ENCODE measurements at places on chromosomes 1 and 21. TPM values are rescaled to one million over a fixed set of nuclear protein-coding genes. Genes with fewer than 3 reads are reported as not detected.

The FCRL2 gene
- not detected for total RNA-seq

- peak; percentile 63 for DNase-seq
Observed at GRCh38 chr1:14441302-14441741, 157.2 kb upstream of the KAZN start.

The MYBPH gene
- total RNA-seq, result not detected

DNA sequence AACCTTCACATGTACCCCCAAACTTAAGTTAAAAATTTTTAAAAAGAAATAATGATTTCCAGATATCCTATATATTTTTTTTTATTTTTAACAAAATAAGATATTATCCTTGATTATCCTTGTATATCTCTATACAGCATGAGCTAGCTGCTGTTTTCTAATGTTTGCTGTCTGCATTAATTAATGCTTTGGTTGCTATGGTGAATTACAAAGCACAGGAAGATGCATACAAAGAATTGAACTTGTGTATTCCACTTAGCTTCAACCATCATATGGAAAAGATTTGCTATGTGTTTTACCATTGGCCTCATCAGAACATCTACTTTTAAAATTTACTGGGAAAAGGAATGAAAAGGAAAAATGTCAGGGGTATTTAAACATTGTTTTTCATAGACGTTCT lies 35.4 kb downstream of the VPS45 start:
- peak; percentile 49 for DNase-seq

DNA sequence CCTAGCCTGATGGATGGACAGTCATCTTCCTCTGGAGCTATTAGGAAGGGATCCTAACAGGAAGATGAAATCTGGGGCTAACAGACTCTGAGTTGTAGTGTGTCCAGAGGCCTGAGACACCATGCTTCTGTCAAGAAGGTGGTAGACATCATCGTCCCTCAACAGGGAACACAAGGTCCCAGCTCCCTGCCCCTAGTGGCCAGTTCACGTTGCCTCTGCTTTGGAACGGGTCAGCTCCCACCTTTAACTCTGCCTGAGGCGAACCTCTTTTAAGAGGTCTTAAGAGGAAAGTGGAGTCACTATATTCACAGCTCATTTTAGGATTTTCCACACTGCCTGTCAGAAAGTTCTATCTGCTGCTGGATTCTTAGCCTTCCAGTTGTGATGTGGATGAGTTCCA lies 28.3 kb downstream of the LRRC71 start:
- no peak for DNase-seq

DNA sequence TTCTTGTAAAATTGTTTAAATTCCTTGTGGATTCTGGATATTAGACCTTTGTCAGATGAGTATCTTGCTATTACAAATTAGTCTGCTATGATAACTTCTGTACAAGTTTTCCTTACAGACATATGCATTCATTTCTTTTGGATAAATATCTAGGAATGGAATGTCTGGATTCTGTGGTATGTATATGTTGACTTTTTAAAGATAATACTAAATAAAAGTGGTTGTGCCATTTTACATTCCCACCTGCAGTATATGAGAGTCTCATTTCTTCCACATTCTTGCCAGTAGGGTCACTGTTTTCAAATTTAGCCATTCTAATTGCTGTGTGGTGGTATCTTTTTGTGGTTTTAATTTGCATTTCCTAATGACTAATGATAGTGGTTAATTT lies 53.9 kb downstream of the SYDE2 start:
- no peak for DNase-seq

- DNase-seq, result no peak
Observed at GRCh38 chr1:27116697-27117096, 38.2 kb downstream of the SLC9A1 start.

GRCh38 chr1:78045926-78046778 lies at the start of gene GIPC2:
TSS of gene GIPC2 (plus strand) at chr1:78045966. CDS start at chr1:78046095, 129 bp downstream.
- peak; percentile 10 for DNase-seq

GRCh38 chr1:169753549-169753948 lies 19.7 kb upstream of the SELE start:
- peak; percentile 12 for DNase-seq

GRCh38 chr1:1758692-1759455 lies 19.4 kb downstream of the NADK start:
- DNase-seq, result no peak

DNA sequence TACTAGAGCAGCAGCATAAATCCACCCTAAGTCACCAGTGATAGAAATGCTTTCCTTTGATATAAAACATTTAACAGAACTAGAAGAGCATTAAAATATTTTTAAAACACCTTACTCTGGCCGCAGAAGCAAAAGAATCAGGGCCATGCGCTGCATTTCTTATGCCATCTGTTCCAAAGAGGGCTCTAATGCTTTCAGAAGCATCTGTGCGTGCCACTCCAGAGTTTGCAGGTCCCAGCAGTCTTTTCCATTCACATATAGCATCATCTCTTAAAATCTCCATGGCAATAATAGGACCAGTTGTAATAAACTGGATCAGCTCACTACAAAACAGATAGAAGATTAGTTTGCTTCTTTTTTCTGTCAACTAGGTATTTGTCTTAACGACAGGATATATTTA lies 69.2 kb downstream of the NME7 start:
- no peak for DNase-seq

The VSIG8 gene
- not detected for total RNA-seq

DNA sequence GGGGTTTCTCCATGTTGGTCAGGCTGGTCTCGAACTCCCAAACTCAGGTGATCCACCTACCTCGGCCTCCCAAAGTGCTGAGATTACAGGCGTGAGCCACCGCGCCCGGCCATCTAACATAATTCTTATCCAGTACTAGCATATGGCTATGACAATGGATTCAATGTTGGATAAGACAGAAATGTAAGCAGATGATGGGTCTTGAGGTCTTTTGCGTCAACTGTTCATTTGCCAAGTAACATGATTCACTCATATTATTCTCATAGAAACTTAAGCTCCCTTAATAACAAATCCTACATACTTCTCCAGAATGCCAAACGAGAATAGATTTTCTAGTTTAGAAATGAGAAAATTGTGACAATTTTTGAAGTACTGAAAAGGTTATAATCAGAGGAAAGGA lies 170.3 kb downstream of the RGS7 start:
- no peak for DNase-seq

Measured in A673 (cell line).